ENCODE measurements at places on chromosomes 6 and 20.

DNA sequence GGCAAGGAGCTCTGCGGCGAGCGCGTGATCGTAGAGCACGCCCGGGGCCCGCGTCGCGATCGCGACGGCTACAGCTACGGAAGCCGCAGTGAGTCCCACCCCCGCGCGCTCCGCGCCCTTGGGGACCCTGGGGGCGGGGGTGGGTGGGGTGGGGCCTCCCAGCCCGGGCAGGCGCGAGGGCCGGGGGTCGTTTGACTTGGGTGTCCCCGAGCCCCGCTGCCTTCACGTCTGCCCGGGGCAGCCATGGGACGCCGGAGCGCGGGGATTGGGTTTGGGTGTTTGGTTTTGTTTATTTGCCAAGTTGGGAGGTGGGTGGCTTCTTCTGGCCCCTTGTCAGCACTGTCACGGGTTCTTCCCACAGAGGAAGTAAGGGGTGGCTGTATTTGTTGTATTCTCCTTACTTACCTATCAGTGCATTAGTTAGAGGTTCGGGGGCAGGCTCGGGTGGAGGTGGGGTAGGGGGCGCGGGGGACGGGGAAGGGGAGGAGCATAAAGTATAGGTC lies 777 bp downstream of the SRSF6 start:
- DNase-seq, result peak; percentile 27

GRCh38 chr20:39631557-39631956 lies 669.4 kb downstream of the DHX35 start:
- no peak for DNase-seq

DNA sequence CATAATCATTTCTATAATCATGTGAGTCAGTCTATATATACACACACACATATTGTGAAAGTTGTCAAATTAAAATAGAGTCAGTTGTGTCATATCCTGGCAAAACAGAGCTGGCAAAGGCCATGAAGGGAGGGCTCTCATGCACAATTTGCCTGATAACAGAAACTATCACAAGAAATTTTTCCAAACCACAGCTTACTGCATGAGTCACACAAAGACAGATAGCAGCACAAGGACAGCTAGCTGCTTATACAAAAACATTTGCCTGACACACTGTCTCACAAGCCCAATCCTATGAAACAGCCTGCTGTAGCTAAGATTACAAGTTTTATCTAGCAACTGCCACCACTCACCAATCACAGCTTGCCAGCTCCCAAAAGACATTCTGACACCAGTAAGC lies 848.5 kb upstream of the MAN1A1 start:
- DNase-seq, result peak; percentile 77

GRCh38 chr20:36305602-36306551 lies at the start of gene DLGAP4:
DLGAP4 (plus strand) TSS chr20:36306339; CDS start chr20:36431718, 125,379 bp downstream.
- DNase-seq, result no peak

DNA sequence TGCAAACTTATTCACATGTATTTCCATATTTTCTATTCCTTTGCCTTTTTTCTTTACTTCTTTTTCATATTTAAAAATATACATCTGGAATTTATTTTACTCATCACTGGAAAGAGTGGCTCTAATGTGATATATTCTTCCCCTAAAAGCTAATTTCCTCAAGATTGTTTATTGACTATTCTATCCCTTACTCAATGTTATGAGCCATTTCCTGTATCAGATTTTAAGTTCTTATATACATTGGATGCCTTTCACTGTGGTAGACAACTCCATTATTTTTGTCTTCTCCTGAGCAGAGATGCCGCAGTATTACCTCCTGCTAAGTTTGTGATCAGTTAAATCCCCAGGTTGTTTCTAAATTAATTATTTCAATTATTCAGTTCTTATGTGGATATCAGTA lies 418.4 kb upstream of the JAG1 start:
- no peak for DNase-seq

DNA sequence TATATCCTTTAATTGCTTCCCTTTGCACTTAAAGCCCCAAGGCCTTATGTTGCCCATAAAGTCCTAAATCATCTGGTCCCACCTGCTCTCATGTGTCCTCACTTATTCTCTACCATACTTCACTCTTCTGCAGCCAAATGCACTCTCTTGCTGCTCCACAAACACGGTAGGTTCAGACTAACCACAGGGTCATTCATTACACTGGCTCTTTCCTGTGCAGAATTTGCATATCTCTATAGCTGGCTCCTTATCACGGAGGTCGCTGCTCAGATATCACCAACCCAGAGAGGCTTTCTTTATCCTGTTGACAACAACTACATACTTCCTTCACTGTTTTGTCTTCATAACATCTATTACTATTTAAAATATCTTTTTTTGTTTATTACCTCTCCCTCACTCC lies 86.8 kb downstream of the MOXD1 start:
- DNase-seq, result no peak

GRCh38 chr6:147856687-147857086 lies 348.2 kb downstream of the SAMD5 start:
- no peak for DNase-seq

DNA sequence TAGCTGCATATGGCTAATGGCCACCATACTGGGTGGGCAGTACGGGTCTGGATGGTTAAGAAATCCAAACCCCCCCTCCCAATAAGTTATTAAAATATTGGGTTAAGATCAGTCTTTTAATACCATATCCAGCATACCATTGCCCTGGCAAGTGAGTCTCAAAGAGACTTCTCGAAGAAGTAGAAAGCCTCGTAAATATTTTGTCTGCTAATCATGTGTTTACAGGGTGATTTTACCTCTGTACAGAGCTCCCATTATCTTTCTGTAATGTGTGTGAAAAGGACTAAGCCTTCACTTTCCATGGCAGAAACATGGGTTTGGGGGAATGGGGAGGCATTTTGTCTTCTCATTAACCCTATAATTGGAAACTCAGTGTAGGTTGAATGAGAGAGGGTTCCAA lies 174.7 kb upstream of the LAMP5 start:
- no peak for DNase-seq

DNA sequence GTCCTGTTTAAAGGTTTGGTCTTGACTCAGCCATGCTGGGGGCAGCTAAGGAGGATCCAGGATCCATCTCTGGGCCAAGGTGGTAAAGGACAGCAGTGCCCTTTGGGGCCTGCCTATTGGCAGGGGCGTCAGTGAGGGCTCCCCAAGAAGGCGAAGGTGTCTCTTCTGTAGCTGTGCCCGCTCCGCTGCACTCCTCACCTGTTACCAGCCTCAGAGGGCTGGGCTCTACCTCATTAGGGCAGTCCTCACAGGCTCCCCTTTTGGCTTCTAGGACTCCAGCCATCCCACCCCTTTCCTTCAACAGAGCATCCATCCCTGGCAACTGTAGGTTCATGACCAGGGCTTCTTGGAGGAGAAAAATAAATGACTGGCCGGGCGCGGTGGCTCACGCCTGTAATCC lies 10.3 kb downstream of the FRS3 start:
- no peak for DNase-seq

- peak; percentile 52 for DNase-seq
These were observed 5.6 kb downstream of the SLC17A5 start for GRCh38 chr6:73648166-73648565.

DNA sequence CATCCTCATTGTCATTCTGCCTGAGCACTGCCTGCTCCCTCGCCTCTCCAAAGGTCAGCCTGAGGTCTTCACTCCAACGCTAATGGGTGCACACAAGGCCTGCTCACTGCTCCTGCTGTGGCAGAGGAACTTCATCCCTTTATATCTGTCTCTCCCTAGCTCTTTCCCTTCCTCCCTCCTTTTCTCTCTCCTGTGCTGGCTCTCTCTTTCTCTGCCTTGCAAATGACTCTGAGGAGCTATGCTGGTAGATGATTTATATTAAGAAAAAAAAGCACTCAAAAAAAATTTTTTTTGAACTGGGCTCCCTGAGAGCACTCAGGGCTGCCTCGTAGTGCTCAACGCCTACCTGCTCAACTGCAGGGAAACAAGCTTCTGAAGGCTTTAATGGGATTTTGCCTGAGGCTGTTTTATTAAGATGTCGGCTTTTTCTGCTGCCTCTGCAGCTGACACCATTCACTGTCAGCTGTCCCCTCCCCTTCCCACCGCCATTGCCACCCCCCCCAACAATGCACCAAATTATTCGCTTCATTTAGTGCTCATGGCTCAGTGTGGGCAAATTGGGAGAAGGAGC lies 137.7 kb upstream of the DEFB112 start:
- DNase-seq, result no peak

- peak; percentile 20 for DNase-seq
These were observed 208.3 kb downstream of the TMEM200A start for GRCh38 chr6:130574146-130574545.

- DNase-seq, result no peak
These were observed 77.2 kb upstream of the TIAM2 start for GRCh38 chr6:154917941-154918340.

- no peak for DNase-seq
These were observed 64.9 kb downstream of the MAP3K4 start for GRCh38 chr6:161056451-161056850.
